NCI-H774 (cell line): ENCODE measurements at places on chromosomes 12 and 14.

GRCh38 chr12:13390918-13391317 lies 194.4 kb downstream of the EMP1 start:
- no peak for DNase-seq

DNA sequence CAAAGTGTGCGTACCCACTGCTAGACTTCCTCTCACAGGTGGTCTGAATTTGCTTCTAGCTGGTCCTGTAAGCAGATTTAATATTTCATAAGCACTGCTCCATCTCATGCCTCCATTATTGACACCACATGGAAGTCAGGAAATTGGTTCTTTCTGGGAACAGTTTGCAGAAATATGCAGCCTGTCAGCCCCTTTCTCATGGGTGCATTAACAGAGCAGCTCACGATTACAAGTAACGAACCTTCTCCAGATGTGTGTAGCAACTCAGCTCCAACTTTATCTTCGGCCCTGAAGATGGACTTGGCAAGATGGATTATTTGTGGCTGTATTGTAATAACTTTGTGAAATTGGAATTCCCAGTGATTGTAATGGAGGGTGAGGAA lies 214.5 kb upstream of the DDHD1 start:
- no peak for DNase-seq

DNA sequence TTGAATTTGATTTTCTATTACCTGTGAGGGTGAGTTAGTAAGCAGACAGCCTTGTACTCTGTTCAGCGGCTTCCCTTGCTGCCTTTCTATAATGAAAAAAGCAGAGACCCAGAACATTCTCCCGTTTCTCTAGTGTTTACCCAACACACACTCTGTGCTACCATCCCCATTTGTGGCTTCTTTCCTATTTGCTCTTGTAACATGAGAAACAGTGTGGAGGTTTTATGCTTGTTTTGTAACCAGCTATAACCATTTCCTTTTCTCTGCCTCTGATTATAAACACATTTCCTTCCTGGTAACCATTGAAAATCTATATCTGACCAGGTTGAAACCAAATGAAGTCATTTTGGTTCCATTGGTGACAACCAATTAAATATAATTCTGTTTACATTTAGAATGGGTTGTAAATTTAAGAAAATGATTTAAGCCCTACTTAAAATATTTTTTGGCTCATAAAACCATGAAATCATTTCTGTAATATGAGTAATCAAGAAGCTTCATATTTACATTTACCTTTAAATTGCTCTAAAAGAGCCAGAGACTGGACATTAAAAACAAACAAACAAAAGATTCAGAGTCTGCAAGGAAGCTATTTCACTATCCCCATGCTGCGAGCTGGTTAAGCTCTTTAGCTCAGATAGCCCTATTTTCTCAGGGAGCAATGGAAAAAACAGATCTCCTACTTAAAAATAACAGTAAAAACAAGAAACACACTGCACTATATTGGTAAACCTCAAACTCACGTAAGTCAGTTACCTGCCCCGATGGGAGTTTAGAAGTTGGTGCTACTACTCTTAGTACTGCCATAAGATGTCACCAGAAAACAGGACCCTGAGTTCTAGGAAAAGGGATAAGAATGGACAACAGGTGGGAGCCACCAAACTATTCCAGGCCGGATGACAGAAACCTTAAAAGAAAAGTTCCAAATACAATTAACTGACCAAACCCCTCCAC lies 206.5 kb upstream of the EEA1 start:
- DNase-seq: peak; percentile 83

GRCh38 chr12:92860521-92860920 lies 68.6 kb downstream of the EEA1 start:
- DNase-seq: no peak

- DNase-seq: no peak
Measured at GRCh38 chr14:49920935-49921334, 28.1 kb downstream of the ARF6 start.

GRCh38 chr12:46237371-46238045 lies 31.3 kb downstream of the SLC38A1 start:
- DNase-seq: no peak

DNA sequence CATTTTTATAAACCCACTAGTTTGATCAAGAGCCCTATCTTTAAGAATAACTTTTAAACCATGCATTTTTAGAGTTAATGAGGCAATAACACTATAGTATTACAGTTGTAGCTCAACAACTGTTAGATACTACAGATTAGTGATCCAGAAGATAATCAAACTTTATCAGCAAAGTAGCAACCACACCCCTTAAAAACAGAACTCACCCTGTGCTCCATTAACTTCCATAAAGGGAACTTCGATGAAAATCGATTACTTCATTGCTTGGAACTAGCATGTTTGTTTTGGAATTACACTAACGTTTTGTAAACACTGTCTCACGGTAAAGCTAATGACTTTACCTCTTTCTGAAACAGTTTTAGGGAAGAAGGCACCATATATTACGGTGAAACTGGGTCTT lies 1.4 kb downstream of the SGPP1 start:
- no peak for DNase-seq

- DNase-seq: peak; percentile 93
Measured at GRCh38 chr12:120225852-120226640, 25.1 kb upstream of the RPLP0 start.

DNA sequence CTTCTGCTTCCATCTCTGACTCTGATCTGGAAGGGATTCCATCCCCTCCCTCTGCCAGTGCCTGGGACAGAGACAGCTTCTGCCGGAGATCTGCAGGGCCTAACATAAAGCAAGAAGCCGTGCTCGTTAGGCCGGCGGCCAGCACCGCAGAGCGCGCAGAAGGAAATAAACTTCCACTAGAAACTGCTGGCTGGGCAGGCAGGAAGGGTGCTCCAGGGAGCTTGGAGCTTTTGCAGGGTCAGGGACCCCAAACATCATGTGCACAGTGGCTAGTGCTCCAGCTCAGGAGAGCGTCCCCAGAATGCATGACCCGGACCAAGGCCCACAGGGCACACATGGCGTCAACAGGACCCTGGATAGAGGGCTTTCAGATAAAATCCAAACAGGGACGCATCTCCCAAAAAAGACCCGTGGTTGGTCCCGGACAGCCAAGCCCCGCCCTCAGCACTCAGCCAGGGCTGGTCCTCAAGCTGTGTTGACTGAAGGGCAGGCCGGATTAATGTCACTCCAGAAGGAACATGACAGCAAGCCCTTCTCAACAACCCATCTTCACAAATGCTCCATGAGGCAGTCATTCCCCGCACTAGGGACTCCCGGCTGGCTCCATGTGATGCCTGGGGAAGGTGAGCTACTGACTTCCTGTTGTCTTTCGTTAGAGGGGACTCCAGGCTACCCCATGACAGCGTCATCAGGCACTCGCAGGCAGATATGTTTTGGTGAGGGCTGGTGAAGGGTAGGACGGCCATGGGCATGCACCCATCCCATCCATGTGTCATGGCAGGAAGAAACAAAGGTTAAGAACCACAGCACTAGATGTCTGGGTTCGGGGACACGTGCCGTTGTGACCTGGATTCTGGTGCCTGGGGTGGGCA lies 121.5 kb downstream of the CALM1 start:
- no peak for DNase-seq

DNA sequence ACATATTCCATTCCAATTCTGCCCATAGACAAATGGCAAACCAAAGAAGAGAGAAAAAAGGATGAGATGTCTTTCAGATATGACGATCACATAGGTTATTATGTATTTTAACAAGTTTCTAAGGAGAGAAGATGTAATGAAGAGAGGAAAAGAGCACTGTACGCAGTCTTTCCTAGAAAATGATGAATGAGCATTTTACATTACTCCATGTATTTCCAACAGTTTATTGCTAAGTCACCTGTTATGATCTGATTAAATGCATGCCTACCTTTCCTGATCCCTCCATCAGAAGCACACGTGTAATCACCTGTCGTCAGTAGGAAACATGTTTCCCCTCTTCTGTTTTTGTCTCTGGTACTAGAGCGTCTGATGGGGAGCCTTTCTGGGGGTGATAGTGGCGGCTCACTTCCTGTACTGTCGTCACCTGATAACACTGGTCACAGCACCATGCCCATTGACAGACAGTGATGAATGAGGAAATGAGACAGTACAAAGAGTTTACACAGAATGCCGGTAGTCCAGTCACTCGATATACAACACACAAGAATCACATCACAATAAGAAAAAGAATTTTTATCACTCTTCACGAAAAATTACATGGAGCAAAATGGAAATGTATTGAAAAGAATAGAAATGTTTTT lies 161.6 kb downstream of the KCNC2 start:
- DNase-seq: no peak

- no peak for DNase-seq
Measured at GRCh38 chr14:69373104-69373503, 25.0 kb downstream of the ERH start.

DNA sequence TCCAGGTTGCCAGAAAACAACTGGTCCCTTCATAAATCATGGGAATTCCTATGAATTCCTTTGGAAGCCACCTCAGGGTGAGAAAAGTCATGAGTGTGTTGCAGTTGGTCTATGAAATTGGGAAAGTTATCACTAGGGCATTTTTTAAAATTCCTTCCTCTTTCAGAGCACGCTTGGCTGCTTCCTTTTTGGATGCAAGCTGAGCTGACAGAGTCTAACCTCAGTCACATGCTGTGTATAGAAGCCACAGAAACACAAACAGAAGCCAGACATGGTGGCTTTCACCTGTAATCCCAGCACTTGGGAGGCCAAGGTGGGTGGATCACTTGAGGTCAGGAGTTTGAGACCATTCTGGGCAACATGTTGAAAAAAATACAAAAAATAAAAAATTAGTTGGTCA lies 21.7 kb upstream of the HELB start:
- DNase-seq: no peak
